ENCODE measurements at places on chromosomes 4 and X.

DNA sequence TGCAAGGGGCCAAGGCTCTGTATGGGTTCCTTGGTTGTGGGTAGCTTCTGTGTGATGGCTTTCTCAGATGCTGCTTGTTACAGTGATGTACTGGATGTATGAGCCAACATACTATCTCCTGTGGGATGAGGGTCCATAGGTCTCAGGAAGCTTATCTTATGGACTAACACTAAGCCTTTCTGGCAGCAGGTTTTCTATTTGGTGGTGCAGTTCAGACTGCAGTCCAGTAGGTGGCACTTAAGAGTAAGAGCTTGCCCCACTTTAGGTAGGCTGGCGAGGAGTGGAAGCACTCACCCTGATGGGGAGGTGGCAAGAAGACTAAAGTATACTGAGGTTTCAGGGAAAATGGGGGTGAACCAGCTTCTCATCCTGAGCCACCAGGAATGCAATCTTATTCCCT lies 306.7 kb upstream of the MAOA start:
- DNase-seq = no peak

- DNase-seq = peak; percentile 23
Observed at GRCh38 chr4:152516156-152516555, 19.7 kb downstream of the FBXW7 start.

- peak; percentile 19 for DNase-seq
Observed at GRCh38 chrX:138127314-138127713, 561.4 kb downstream of the ZIC3 start.

- peak; percentile 32 for DNase-seq
Observed at GRCh38 chrX:134542485-134542884, 82.5 kb downstream of the HPRT1 start.

DNA sequence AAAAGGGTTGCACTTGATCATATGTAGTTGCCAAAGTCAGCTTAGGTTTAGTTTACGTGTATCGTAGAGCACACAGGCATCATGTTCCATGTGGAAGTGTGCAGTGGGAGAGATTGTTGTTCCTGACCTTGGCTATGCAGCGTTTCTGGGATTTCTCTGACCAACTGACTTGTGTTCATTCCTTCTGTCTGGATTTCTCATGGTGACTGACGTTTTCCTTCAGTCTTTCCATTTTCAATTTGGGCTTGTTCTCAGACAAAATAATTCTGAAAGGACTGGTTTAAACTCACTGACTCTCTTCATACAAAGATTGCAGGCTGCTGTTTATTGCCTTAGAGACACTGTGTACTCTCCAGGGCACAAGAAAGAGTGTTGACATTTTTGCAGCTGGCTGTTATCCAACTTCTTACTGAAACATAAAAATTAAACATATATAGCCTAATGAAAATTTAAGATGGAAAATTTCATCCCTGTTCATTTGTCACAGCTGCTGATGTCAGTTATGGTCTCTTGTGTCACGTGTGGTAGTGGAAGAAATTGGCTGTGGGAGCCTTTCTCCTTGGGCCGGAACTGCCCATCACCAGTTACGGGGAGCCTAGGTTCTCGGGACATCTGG lies 95.4 kb downstream of the TNIP2 start:
- DNase-seq = no peak

- DNase-seq = no peak
Observed at GRCh38 chr4:56424697-56425514, 10.5 kb downstream of the PPAT start.

- no peak for DNase-seq
Observed at GRCh38 chr4:103098756-103099440, 736 bp downstream of the BDH2 start.

DNA sequence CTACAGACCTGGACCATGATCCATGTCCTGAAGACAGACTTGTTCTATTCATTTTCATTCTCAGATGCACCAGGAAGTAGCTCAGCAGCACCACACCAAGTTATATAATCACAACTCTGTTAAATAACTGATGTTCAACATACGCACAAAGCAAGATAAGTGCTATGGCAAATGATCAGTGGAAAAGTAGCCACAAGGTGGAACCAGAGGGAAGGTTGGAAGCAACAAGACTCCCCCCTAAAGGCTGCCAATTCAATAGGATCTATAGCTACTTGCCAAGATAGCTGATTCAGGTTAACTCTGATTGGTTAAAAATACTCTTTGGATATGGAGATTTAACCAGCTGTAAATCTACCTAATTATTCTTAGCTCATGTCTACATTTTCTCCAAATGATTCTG lies 23.7 kb upstream of the FAM47B start:
- peak; percentile 69 for DNase-seq

GRCh38 chr4:3114377-3114776 lies 39.9 kb downstream of the HTT start:
- DNase-seq = peak; percentile 41

GRCh38 chr4:7552466-7552865 lies 117.7 kb upstream of the PSAPL1 start:
- no peak for DNase-seq

GRCh38 chrX:23292988-23293651 lies 41.5 kb upstream of the PTCHD1 start:
- DNase-seq = no peak

- DNase-seq = no peak
Observed at GRCh38 chr4:1644891-1645657, 39.0 kb downstream of the FAM53A start.

DNA sequence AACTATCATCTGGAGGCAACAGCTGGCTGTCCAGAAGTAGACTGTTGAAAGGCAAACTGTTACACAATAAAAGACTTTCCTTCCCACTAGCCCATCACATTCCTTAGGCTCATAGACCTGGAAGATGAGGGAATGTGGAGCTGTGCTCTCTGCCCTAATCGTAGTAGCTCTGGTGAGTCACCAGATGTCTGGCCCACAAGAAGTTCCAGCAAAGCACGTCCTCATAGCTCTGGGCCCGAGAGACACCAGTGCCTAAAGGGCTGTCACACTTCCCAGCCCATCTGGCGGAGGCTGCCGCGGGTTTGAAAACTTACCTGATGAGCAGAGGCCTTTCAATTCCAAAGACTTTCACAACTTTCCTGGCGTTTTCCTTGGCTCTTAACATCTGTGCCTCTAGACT lies 81.7 kb upstream of the STOX2 start:
- DNase-seq = peak; percentile 46

- DNase-seq = peak; percentile 43
Observed at GRCh38 chr4:176404621-176405020, 84.9 kb downstream of the SPCS3 start.

DNA sequence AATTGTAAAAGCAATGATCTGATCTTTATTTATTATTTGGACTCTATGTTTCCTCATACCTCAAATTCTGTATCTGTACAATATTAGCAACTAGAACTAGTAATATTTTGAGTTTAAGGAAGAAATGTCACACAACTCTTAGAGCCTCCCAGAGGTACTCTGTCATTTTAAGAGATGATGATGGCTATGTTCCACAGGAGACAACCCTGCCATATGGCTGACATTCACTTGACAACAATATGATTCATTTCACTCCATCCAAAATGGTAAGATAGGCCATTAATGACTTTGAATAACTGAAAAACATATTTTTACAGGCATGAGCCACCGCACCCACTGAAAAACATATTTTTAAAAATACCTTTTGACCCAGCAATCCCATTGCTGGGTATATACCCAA lies 190.3 kb downstream of the MAML3 start:
- DNase-seq = no peak

GRCh38 chr4:152009983-152010709 lies 249.3 kb upstream of the GATB start:
- DNase-seq = no peak

DNA sequence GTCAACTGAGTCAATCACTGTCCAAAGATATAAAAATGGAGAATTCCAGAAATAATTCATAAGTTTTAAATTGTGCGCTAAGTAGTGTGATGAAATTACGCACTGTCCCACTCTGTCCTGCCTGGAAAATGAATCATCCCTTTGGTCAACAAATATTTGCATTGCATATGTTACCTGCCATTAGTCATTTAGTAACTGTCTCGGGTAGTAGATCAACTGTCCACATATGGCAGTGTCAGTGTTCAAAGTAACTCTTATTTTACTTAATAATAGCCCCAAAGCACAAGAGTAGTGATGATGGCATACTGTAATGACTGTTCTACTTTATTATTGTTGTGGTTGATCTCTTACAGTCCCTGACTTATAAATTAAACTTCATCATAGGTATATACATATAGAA lies 3.4 kb downstream of the YTHDC1 start:
- peak; percentile 6 for DNase-seq

- DNase-seq = no peak
Observed at GRCh38 chr4:81550388-81550859, 78.7 kb upstream of the RASGEF1B start.

- DNase-seq = no peak
Observed at GRCh38 chrX:54920610-54921426, at the start of gene TRO. TSS of gene TRO (plus strand) at chrX:54920824. CDS start at chrX:54922247, 1,423 bp downstream.

All from HFFc6 (cell line).